ENCODE measurements at places on chromosomes 5 and 9.

DNA sequence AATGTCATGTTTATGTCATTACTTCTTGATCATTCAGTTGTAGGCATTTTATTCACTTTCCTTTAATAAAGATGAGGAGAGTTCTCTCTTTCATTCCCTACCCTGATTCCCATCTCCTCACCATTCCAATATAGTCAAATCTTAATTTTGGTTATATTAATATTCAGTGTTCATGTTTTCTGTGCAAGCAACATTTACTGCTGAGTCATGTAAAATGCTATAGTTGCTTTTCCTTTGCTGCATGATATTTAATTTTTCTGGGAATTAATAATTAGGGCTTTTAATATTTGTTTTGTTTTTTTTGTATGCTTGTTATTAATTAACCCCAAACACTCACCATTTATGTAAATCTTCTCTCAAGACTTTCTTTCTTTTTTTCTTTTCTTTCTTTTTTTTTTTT is 18.5 kb downstream of the POU4F3 start:
- DNase-seq = no peak

GRCh38 chr5:80654054-80654390 is 430 bp upstream of the MSH3 start:
- DNase-seq = no peak

- no peak for DNase-seq
Measured at GRCh38 chr9:72473474-72474261, 47.7 kb upstream of the TMC1 start.

DNA sequence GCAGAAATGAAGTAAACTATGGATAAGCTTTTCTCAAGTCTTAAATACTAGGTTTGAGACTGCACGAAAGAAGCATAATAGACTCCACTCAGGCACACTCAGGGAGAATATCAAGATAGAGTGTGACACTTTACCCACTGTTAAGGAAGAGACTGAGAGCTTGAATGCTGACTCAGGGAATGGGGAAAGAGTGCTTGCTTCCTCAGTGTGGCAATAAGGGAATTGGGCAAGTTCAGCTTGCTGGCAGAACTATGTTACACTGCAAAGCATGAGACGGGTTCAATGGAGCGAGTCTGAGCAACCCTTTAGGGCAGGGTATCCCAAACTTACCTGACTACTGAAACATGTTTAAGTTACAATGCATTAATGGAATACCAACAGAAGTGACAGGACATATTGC is 237.7 kb upstream of the MEF2C start:
- DNase-seq = no peak

GRCh38 chr5:74594137-74595040 is 46.1 kb downstream of the ENC1 start:
- DNase-seq = no peak

GRCh38 chr5:143210576-143210975 is 192.9 kb downstream of the NR3C1 start:
- no peak for DNase-seq

GRCh38 chr5:171646102-171647042 is 139.2 kb upstream of the SMIM23 start:
- DNase-seq = no peak

DNA sequence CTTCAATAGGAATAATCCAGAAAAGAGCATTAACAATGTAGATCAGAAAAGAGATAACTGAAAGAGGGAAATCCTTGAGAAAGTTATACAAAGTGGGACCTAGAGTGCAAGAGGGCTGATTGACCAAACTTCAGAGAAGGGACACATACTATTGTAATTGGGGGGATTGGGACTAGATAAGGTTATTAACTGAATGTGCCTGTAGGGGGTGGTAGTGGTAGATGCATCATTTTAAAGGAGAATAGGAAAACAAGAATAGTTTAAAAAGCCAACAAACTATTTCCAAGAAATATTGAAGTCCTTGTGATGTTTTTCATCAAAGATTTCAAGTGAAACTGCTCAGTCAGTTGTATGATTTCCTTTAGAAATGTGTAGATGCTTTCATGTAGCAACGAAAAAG is 468.5 kb downstream of the TAF11L14 start:
- DNase-seq = no peak

GRCh38 chr9:81625969-81626368 is 63.4 kb downstream of the TLE1 start:
- DNase-seq = no peak

- no peak for DNase-seq
Measured at GRCh38 chr9:129053020-129053419, 16.6 kb downstream of the MIGA2 start.

DNA sequence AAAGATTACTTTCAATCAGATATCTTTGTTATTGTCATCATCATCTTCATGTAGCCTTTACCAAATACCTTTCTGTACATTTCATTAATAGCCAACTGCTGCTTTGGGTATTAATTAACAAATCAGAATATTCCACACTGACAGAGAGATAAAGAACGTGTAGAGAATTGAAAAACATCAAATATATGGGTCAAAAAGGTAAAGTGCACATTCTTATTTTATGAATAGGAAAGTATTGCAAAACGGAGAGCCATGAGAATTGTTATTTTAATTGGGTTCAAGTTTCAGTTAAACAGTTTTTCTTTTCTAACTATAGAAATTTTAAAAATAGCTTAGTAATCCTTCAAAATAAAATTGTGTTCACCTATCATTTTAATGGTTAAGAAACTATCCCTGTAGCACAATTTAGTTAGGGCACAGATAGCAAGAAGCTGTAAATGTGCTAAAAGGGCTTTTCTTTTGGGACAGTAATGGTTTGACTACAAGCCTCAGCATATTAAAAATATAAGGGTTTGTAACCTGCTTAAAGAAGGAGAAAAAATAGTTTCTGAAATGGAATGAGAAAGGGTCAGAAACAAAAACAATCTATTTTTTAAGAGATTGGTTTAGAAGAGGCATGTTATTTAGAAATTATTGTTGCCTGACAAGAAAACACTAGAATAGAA is 62.9 kb downstream of the PDE4D start:
- DNase-seq = no peak

DNA sequence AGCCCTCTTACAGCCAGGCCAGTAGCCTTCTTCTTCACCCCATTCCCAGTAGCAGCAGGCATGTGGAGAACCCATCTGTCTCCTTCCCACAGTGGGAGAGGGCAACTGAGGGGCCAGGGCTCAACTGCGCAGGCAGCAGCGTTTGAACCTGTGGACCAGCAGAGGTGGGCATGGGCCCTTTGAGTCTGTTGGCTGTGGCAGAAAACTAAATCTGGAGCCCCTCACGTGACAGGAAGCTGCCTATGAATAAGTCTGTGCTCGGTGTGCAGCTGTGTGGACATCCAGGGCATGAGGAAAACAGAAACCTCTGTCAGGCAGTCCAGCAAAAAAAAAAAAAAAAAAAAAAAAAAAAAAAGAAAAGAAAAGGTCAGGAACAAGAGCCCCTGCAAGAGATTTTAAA is 189.2 kb upstream of the NR3C1 start:
- DNase-seq = no peak

GRCh38 chr5:130550562-130550928 is 614.5 kb downstream of the HINT1 start:
- DNase-seq = no peak

DNA sequence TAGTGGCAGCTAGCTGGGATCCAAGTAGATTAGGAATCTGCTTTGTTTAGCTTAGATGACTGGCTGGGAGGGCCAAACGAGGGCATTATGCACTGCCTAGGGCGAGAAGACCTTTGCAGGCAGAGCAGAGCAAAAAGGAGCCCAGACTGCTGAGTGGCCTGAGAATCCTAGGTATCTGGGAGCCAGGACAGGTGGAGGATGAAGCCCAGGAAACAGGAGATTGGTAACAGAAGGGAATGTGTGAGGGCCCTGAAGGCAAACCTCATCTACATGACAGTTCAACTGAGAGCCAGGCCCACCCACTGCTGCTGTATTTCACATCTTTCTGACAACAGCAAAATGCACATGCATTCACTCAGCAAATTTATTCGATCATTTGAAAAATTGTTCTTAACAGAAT is 192.3 kb downstream of the DTWD2 start:
- no peak for DNase-seq

DNA sequence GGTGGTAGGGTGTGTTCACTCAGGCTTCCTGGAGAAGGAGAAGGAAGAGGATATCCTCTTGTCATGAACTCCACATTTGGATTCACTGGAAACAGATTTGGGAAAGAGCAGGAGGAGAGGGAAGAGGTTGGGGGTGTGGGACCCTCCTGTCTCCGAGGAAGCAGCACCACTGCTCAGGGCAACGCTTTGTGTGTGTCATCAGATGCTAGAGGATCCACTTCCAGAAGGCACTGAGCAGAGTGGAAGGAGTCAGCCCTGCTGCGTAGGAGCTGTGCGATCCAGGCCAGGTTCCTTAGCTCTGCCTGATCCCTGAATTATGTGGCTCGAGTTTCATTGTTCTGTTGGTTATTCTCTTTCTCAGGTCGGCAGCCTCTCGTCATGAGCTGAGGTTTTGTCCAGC is 37.3 kb upstream of the TJP2 start:
- no peak for DNase-seq

DNA sequence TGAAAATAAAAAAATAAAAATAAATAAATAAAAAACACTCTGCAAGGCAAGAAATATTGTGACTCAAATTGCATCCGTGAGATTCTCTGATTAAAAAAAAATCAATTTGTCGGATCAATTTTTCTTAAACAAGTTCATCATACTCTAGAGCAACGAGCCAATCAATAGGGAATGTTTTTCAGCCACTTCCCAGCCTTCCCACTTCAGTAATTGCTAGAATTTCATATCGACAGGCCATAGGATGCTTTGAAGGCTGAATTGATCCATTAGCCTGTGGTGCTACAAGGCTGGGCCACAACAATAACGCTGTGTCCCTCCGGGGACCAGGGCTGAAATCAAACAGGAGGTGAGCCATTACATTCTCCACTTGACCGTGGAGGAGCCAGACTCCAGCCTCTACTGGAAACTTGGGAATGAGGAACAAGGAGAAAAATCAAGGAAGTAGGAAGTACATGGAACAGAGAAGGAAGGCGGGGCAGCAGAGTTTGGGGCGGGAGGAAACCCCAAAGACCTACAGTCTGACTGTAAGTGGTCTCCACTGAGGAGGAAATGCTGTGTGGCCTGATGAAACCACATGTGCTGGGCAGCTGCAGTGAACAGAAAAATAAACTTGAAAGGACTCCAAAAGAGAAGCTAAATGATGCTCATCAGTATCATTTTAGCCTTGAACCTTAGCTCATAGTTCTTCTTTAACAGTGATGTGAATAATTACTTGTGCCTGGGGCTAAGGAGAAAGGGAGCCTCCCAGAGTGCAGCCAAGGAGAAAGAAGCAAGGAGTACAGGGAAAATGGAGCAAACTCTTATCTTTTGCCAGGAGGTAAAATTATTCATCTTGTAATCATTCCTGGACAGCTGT is 308.6 kb downstream of the TLE1 start:
- DNase-seq = no peak

GRCh38 chr5:148826739-148827070 is 294 bp downstream of the ADRB2 start:
- no peak for DNase-seq

- DNase-seq = no peak
Measured at GRCh38 chr5:109819878-109820277, 130.2 kb downstream of the MAN2A1 start.

DNA sequence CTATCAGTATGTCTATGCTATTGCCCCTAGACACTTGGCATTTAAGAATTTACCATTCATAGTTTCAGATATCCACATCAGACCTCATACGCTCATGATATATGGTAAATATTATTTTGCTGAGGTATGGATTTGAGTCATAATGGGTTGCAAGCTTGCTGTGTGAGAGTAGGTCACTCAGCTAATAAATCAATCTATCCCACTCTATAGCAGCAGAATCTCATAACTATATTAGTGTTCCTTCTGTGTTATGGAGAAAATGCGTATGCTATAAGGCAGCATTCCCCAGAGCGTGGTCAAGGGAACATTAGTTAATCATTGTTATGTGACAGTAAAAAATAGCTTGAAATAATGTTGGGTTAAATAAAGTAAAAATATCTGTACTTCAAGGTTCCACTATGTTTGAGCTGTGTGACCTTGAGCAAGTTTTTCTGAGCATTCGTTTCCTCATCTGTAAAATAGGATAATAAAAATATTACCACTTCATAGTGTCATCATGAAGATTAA is 7.7 kb downstream of the TRIM32 start:
- DNase-seq = no peak

DNA sequence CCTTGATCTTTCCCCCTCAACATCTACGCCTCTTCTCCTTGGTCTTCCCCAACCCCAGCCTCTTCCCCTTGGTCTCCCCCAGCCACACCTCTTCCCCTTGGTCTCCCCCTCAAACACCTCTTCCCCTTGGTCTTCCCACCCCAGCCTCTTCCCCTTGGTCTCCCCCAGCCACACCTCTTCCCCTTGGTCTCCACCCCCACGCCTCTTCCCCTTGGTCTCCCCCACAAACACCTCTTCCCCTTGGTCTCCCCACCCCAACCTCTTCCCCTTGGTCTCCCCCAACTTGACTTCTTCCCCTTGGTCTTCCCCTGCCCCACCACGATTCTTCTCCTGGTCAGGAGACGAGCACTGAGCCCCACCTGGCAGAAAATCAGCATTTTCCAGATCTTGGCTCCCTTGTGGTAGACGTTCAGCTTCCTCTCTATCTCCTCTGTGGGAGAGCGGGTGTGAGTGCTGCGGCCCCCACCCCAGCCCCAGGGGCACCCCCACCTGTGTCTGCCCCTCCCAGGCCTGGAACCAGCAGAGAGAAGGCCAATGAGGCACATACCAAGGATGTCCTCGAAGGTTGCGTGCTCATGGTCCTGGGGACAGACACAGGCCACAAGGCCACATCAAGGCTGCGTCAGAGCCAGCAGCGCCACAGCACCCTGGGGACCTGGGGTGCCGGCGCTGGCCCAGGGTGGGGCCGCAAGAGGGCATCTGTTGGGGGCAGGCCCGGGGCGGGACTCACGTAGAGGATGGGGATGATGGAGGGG is 7.0 kb downstream of the NSMF start:
- DNase-seq = no peak

GRCh38 chr5:158471535-158471924 is 612.6 kb upstream of the CLINT1 start:
- no peak for DNase-seq

DNA sequence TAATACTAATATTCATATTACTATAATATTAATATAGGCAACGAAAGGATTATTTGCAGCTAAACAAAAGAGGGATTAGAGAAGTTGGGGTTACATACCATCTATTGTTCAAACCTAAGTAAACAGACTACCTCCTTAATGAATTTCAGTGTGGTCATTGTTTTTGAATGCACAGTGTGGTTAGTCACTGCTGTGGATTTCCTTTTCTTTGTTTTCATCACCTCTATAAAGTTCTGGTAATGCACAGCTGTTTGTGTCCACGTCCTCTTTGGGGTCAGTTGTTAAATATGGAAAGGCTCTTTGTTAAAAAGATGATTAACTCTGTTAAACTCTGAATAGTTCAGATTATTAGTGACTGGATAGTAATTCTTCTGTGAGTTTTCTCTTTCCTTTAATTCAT is 233.6 kb downstream of the MAST4 start:
- no peak for DNase-seq

DNA sequence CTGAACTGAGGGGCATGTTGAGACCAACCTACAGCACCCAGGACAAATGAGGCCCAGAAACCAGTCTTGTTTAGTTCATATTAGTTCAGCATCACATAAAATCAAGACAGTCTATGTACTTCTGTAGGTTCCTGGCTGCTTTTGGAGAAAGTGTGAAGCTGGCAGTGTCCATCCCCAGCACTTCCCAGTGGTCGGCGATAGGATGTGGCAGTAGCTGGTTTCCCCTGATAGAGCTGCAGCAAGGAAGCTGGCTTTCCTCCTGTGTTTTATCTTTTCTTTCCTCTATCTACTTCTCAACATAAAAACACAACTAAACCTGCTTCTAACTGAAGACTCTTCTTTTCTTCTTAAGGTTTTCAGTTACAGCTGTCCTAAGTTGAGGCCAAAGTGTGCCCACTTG is 43.0 kb upstream of the SLC46A2 start:
- DNase-seq = no peak
